ENCODE measurements at places on chromosomes 3 and 15. TPM values are rescaled to one million over a fixed set of nuclear protein-coding genes. Genes with fewer than 3 reads are reported as not detected.

C3orf62 gene
- 1.8 TPM for total RNA-seq

PLA2G4D gene
- total RNA-seq, result not detected

SCAMP5 gene
- 0.88 TPM for total RNA-seq

FILIP1L gene
- 5.9 TPM for total RNA-seq

SPINK8 gene
- not detected for total RNA-seq

ZNF609 gene
- total RNA-seq, result 20.9 TPM
